ENCODE measurements at places on chromosomes 3 and 15. TPM values are rescaled to one million over a fixed set of nuclear protein-coding genes. Genes with fewer than 3 reads are reported as not detected.

DNA sequence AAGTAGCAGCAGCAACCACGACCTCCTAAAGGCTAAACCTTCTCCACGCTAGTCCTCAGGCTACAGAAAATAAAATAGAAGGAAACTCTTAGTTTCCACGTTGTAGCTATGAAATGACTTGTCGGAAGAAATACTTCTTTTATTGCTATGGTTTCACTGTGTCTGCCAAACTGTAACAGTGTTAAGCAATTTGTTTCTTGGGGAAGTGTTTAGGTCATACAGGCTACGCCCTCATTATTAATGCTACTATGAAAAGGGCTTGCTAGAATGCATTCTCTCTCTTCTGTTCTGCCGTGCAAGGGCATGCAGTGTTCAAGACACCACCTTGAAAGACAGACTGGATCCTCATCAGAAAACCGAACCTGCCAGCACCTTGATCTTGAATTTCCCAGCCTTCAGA lies 462.7 kb downstream of the PLOD2 start:
- no peak for DNase-seq

DNA sequence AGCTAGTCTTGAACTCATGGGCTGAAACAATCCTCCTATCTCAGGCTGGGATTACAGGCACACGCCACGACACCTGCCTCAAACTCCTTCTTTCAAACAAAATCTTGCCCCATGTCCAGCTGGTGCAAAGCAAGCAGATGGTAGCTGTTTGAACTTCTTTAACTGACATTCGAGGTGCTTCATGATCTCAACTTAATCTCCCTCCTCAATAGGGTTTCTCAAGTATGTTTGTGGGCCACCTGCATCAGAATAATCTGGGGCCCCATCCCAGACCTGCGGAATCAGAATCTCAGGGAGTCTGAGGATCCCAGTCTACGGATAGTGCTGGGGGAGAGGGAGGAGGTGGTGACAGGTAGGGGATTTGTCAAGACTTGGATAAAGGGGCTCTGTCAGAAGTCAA lies 20.9 kb upstream of the TRH start:
- DNase-seq: no peak

EXOSC7 gene
- total RNA-seq: 70.3 TPM

GRCh38 chr3:95088464-95088863 lies 1025.6 kb downstream of the NSUN3 start:
- DNase-seq: peak; percentile 49

CDHR4 gene
- not detected for total RNA-seq

CLDN18 gene
- total RNA-seq: 0.13 TPM

SPESP1 gene
- total RNA-seq: not detected

DNA sequence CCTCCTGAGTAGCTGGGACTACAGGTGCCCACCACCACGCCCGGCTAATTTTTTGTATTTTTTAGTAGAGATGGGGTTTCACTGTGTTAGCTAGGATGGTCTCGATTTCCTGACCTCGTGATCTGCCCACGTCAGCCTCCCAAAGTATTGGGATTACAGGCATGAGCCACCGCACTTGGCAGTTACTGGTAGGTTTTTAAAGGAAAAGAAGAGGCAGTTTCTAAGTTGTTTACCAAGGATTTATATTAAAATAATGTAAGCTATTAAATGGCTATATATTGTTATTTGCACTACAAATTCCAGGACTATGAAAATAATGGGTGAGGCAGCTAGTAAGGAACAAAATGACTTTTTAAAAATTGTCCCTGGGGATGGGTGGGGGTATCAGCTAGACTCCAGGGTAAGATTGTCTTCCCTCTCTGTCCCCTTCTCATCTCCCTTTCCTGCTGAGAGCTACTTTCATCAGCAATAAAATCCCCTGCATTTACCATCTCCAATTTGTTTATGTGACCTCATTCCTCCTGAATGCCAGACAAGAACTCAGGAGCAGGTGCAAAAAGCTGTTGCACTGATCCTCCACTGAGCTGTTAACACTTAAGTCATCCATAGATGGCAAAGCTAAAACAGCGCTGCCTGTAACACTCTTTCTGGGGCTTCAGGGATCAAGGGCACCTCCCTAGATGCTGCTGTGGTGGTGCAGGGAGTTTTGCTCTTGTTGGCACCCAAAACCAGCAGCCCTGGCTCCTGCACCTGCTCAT lies 165.2 kb downstream of the ZPLD1 start:
- DNase-seq: no peak

All from endodermal cell (in vitro differentiated cells).